ENCODE measurements at places on chromosomes 4 and X.

- DNase-seq, result no peak
Observed at GRCh38 chr4:136909626-136910025, 622.7 kb downstream of the PCDH18 start.

GRCh38 chr4:165331359-165331758 is 3.9 kb downstream of the MSMO1 start:
- DNase-seq, result no peak

- DNase-seq, result no peak
Observed at GRCh38 chr4:78068481-78068880, 11.4 kb downstream of the FRAS1 start.

- DNase-seq, result no peak
Observed at GRCh38 chr4:181599134-181599533, 644.1 kb upstream of the TENM3 start.

- no peak for DNase-seq
Observed at GRCh38 chr4:140078366-140078765, 75.6 kb downstream of the MAML3 start.

DNA sequence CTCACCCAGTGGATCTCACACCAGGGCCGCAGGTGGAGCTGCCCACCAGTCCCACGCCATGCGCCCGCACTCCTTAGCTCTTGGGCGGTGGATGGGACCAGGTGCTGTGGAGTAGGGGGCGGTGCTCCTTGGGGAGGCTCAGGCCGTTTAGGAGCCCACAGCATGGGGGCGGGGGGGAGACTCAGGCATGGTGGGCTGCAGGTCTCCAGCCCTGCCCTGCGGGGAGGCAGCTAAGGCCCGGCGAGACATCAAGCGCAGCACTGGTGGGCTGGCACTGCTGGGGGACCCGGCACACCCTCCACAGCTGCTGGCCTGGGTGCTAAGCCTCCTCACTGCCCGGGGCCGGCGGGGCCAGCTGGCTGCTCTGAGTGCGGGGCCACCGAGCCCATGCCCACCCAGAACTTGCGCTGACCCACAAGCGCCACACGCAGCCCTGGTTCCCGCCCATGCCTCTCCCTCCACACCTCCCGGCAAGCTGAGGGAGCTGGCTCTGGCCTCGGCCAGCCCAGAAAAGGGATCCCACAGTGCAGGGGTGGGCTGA is 312.9 kb upstream of the GIMD1 start:
- DNase-seq, result no peak

- no peak for DNase-seq
Observed at GRCh38 chr4:10006231-10006600, 15.1 kb downstream of the SLC2A9 start.
